T-cell (primary cell): ENCODE measurements at places on chromosomes 7 and 10. TPM values are rescaled to one million over a fixed set of nuclear protein-coding genes. Genes with fewer than 3 reads are reported as not detected.

- no peak for DNase-seq
These were observed 22.6 kb downstream of the PALS2 start for GRCh38 chr7:24595671-24596418.

GRCh38 chr7:9937944-9938631 lies 1035.6 kb upstream of the PHF14 start:
- DNase-seq: no peak

DNA sequence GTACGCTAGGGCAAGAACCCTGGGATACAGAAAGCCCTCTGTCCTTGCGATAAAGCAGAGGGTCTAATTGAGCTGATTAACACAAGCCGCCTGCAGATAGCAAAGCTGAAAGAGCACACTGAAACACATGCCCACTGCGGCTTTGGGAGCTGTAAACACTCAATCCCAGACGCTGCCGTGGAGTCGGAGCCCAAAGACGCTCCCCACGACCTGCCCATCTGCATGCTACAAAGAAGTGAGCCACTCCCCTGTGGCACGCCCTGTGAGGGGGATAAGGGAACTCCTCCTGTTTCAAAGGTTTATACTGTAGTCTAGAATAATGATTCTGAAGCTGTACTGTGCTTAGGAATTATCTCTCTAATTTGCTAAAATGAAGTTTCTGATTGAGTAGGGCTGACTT lies 985.6 kb upstream of the GHITM start:
- no peak for DNase-seq

GRCh38 chr10:7218968-7219367 lies 191.9 kb downstream of the SFMBT2 start:
- DNase-seq: no peak

GRCh38 chr10:102465466-102465865 lies 14.1 kb upstream of the C10orf95 start:
- no peak for DNase-seq

GRCh38 chr10:102832987-102833386 lies 4.2 kb downstream of the CYP17A1 start:
- no peak for DNase-seq

GRCh38 chr10:2949948-2950354 lies 117.4 kb upstream of the PFKP start:
- DNase-seq: no peak

GRCh38 chr7:151798851-151799448 lies 78.0 kb downstream of the PRKAG2 start:
- no peak for DNase-seq

GRCh38 chr7:93894966-93895640 lies 4.5 kb upstream of the TFPI2 start:
- no peak for DNase-seq

DNA sequence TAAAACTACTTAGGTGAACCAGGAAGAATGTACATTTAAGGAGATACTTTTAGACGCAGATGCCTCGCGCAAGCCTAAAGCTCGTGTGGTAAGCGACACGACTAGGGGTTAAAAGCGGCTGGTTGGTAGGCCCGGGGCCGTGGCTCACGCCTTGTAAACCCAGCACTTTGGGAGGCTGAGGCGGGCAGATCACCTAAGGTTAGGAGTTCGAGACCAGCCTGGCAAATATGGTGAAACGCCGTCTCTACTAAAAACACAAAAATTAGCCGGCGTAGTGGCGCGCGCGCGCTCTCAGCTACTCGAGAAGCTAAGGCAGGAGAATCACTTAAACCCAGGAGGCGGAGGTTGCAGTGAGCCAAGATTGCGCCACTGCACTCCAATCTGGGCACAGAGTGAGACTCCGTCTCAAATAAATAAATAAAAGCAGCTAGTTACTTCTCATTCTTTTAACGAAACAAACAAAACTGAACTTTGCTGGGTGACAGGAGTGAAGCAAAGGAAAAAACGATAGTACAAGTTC lies 879 bp downstream of the NUDT5 start:
- peak; percentile 36 for DNase-seq

DNA sequence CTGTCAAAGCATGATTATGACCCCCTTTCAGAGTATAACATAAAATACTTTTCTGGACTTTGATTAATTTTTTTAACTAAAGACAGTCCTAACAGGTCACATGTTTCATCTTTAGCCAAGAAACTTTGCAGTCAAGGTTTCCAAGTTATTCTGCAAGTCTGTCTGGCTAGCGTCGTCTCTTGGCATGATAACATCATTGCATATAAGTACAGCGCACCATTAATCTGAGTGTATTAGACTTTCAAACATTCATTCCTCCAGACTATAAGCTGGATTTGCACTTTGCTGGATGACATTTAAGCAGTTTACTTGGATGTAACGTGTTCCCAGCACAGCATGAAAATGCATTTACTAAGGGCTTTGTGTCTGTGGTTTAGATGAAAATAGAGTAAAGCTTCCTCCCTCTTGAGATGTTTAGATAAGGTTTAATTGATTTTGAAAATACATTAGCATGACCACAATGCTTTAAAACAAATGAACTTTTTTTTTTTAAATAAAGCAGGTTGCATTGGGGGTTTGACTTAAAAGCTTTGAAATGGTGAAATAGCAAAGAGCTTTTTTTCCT lies 349.0 kb upstream of the MTPN start:
- DNase-seq: no peak

DNA sequence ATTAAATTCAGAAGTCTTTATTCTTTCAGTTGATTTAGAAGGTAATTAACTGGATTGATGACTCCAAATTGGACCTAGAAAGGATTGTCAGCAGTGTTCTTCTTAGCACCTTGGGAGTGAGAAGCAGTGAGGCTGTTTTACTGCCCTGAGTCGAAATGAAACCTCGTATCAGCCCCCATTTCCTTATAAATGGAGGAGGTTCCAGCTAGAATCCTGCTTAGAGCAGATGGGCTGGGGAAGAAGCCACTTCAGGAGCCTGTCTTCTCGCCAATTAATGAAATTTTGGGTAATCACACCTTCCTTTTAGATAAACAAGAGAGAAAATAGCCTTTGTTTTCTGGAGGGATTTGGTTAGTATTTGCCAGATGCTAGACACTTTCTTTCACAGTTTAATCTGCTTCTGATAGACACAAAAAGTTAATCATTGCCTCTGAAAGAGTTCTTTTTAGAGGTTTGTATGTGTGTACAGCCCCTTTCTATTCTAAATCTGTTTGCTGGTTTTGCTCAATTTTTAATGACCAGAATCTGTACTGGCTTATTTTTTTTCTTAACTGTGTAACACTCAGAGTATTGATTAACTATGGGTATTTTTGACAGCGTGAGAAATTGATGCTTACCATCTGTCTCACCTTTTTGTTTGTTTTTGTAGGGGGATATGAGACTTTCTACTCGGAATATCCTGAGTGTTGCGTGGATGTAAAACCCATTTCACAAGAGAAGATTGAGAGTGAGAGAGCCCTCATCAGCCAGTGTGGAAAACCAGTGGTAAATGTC lies 4.6 kb downstream of the DUSP5 start:
- no peak for DNase-seq

- no peak for DNase-seq
These were observed 39.6 kb downstream of the JAZF1 start for GRCh38 chr7:28140979-28141378.

- no peak for DNase-seq
These were observed 114.6 kb upstream of the KCTD7 start for GRCh38 chr7:66514050-66514449.

DNA sequence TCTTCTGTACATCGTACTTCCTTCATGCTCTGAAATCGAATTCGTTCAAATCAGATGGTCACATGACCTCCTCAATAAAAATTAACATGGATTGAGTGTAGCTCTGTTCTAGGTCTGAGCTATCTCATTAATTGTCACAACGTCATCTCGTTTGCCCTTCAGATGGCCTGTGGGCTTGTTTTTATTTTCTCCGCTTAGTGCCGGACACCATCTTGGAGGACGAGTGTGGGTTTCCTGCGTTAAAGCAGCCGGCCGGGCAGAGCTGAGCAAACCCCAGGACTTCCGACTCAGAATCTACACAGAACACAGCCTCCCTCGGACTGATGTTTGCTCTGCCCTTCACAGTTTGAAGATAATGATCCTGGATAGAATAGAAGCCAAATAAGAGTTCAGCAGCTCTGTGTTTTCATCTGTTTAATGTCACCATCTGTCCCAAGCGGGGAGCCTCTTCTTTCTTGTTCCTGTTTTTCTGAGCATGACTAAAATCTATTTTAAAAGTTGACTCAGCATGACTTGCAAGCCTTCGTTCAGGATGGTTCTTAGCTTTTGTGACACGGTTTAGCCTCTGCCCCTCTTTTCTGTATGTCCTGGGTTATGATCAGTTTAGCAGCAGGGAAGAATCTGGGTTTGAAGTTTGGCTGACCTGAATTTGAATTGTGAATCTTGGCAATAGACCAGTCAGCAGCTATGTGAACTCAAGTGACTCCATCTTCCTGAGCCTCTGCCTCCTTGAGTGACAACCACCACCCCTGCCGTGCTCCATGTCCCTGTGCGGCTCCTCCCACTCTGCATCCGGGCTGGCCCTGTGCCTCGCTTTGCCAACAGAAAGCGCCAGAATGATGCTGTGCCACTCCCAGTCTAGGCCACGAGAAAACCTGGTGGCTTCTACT lies 30.6 kb upstream of the GALNTL5 start:
- DNase-seq: no peak

DNA sequence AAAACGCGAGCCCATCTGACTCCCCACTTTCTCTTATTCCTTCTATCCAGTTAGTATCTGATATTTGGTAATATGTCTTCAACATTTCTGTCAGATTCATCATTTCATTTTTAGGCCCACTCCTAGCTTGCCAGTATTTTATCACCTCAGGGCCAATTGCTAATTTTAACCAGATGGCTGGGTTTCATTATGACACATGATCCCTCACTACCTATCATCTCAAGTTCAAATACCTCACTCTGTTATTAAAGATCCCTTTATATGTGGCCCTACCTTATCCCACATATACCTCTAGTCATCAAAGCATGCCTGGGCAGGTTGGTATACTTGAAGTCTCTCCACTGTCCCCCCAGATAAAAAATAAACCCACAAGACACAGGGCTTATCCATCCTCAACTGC lies 104.9 kb downstream of the RNLS start:
- no peak for DNase-seq

DNA sequence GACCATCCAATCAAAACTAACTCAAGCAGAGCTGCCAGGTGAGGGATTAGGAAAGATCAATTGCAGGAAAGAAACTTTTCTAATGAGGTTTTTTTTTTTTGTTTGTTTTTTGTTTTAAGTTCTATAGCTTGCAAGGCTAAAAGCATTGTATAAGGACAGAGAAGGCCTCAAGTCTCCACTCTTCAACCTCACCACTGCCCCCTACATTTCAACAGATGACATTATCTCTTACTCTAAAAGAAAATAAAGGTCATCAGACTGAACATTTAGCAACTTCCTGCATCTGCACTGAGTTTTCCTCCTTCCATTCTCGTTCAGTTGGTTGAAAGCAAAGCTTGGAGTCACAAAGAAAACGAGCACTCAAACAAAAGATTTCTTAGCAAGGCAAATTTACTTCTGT lies 45.2 kb upstream of the EXOC4 start:
- DNase-seq: no peak

DNA sequence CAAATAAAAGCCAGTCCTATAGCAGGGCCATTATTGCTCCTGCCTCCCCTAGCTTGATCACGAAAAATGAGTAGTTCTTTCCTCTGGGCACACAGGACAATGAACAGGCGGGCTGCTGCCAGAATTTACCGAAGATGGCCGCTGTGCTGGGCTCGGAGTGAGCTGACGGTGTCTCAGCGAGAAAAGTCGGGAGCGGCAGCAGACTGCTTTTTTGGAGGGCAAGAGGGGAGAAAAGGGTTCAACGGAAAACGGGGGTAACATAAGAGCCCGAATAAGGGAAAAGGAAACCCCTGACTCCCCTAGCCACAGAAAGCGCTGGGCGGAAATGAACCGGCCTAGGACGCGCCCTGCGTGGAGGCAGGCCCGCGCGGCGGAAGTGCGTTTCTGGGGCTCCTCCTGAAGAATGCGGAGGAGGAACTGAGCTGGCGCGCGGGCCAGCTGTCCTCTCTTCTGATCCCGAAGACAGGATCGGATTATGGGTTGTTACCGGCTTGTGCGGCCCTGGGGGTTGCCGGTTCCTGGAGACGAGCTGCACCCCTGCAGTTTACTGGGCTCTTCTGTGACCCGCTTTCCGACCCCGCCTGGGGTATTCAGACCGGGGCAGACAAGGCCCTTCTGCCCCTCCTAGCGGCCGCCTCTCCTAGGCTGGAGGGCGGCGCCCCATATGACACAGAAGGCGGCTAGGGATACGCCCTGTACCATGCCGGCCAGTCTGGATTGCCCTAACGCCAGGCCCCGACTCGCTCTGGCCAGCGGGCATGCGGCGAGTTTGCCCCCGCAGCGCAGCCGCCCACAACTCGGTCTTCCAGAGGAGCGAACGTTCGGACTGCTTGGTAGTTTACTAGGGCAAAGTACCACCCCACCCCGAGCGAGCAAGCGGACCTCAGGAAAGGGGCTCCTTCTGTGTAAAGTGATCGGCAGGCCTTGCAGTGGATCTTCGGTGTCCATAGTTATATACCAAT lies 30.1 kb upstream of the KMT2E start:
- DNase-seq: peak; percentile 78

DNA sequence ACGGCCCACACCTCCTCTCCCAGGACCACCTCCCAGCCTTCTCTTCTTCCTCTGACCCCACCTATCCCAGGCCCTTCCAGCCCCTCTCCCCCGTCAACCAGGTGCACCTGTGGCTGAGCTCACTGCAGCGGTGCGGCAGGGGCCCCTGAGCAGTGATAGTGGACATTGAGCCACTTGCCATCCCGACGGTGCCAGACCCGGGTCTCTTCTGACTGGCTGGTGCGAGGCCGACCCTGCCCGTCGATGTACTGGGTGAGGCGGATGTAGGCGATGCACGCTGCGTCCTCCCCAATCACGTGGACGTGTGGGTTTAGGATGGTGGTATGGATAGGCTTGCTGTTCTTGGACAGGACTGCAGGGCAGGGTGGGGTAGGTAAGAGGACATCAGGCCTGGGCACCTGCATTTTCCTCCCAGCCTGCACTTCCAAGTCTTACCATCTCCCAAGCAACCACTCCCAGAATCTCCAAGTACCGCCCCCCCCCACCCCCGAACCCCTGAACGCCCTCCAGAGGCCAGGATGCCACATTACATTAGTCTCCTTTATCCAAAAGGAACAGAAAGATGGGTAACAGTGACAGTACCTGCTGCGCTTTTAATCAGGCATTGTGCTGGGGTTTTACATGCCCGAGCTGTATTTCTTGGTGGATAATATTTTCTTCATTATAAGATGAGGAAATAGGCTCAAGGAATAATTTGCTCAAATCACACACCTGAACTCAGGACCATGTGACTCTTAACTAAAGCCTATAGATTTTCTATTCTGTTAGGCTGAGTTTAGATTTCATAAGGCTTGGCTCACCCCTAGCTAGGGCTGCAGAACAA lies 3.7 kb upstream of the NDST2 start:
- DNase-seq: no peak

GRCh38 chr10:100333106-100333505 lies 3.1 kb upstream of the PKD2L1 start:
- DNase-seq: no peak

GRCh38 chr10:88471899-88472298 lies 111.2 kb downstream of the RNLS start:
- DNase-seq: no peak

- no peak for DNase-seq
These were observed 37.3 kb downstream of the RTKN2 start for GRCh38 chr10:62231371-62231770.

Gene SPDYE8
- not detected for total RNA-seq

Gene NT5C2
- 53.5 TPM for total RNA-seq

Gene BEND7
- not detected for total RNA-seq

Gene C10orf90
- not detected for total RNA-seq

Gene DEPP1
- 0.35 TPM for total RNA-seq

Gene ELFN1
- total RNA-seq: not detected

Gene AGAP4
- total RNA-seq: 35.1 TPM

Gene HKDC1
- 5.2 TPM for total RNA-seq

Gene KAZALD1
- 0.19 TPM for total RNA-seq

Gene GPER1
- total RNA-seq: not detected
